ENCODE measurements at places on chromosomes 2 and 18.

DNA sequence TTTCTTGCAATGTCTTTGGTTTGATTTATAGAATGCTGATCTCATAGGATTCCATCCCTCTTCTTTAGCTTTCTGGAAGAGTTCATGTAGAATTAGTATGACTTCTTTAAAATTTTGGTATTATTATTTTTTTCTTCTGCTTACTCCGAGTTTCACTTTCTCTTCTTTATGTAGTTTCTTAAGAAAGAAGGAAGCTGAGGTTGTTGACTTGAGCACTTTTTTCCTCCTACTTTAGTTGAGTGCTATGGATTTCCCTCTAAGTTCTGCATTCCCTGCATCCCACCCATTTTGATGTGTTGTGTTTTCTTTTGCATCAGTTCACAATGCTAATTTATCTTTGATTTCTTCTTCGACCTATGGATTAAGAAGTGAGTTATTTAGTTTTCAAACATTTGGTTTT lies 78.9 kb upstream of the SPRED2 start:
- peak; percentile 20 for DNase-seq

GRCh38 chr18:56574861-56575260 lies 63.5 kb downstream of the TXNL1 start:
- no peak for DNase-seq

- DNase-seq, result peak; percentile 72
Measured at GRCh38 chr2:64978514-64979268, 10.5 kb upstream of the SLC1A4 start.

DNA sequence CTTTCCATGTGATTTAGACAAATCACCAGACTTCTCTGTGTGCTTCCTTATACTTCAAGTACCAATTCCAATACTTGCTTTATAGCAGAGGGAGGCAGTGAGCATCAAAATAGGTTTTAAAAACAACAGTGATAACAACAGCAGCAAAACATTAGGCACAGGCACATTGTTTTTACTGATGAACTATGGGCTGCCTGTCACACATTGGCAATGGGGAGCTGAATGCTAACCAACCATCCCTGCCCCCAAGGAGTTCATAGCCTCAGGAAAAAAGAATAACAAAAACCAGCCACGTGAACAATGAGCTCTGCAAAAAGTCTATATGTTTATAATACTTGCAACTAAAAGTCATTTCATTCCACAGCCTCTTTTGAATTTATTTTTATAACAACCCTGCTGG lies 287.9 kb upstream of the TRIB2 start:
- DNase-seq, result no peak

GRCh38 chr2:150292807-150293206 lies 194.7 kb downstream of the RND3 start:
- DNase-seq, result no peak

- DNase-seq, result no peak
Measured at GRCh38 chr2:220887876-220888275, 684.2 kb downstream of the EPHA4 start.

- DNase-seq, result no peak
Measured at GRCh38 chr2:200040831-200041230, 85.4 kb downstream of the MAIP1 start.

GRCh38 chr18:25223211-25223610 lies 128.8 kb downstream of the ZNF521 start:
- DNase-seq, result no peak
